ENCODE measurements at places on chromosomes 1 and 21.

DNA sequence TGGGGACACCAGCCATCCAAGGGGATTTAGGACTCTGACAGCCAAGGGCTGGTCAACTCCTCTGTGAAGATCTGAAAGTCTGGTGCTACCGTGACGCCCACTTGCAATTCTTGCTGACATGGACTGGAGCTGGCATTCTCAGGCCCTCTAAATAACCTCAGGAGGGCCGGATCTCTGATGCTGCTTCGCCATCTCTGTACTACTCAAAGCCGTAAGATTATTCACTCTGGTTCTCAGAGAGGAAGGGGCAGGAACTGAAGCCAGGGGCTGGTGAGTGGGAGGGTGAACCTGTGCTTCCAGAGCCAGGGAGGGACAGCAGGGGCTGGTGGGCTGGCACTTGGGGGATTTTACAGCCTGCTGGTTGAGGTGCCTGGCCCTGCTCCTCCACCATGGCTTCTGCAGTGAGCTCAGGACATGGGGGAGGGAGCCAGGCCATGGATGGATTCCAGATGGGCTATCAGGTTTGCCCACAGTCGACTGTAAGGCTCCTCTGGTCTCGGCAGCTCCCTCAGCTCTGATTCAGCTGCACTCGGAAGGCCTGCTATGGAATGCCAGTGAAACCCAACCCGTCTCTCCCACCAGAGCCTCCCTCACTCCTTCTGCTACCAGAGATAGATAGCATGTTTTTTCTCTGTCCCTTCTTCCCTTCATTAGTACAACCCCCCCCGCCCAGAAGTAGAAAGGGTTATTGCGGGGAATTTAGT is 84.5 kb downstream of the PLXNA2 start:
- no peak for DNase-seq

- no peak for DNase-seq
Observed at GRCh38 chr1:26862781-26863684, at the start of gene SFN. Gene SFN (plus strand): TSS chr1:26863149. CDS start chr1:26863213, 64 bp downstream.

GRCh38 chr1:25654109-25654660 is 37.6 kb downstream of the MAN1C1 start:
- DNase-seq, result no peak

- no peak for DNase-seq
Observed at GRCh38 chr21:36487641-36488307, 7.9 kb upstream of the CLDN14 start.

- DNase-seq, result no peak
Observed at GRCh38 chr1:41072051-41072450, 50.5 kb upstream of the SLFNL1 start.

DNA sequence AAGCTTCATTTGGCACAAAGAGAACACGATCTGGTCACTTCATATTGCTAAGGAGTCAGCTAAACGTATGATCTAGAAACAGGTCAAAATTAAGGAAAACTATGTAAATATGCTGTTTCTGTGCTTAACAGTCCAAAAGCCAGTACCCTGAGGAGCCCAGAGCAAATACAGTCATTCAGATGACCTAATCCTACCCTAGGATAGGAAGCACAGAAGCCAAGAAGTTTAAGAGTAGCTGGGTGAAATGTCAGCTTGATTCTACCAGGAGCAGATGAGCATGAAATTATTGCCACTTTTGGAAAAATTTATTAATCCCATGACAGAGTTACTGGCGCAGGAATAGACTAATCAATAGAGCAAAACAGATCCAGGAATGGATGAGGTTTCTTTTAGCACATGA is 18.3 kb downstream of the SORT1 start:
- no peak for DNase-seq

- DNase-seq, result peak; percentile 20
Observed at GRCh38 chr21:41045534-41046268, 122.3 kb upstream of the BACE2 start.

GRCh38 chr1:99327357-99327756 is 63.1 kb downstream of the PLPPR4 start:
- DNase-seq, result no peak

GRCh38 chr1:92538413-92539061 is 51.8 kb upstream of the GFI1 start:
- no peak for DNase-seq

DNA sequence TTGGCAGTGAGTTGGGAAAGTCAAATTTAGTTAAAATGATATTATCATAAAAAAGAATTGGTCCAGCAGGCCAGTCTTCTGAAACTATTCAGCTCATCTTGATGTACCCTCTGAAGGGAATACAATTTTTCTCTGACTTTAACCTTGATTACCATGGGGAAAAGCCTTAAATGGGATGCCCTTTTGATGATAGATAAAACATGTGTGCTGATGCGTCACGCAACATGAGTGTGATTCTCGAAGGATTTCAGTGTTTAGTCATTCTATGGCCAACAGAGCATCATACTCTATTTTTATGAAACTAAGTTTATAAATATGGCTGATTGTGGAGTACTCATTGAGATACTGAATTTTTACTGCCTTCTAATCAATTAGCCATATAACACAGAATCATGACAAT is 171.5 kb downstream of the ZNF281 start:
- no peak for DNase-seq

- no peak for DNase-seq
Observed at GRCh38 chr1:36160388-36160948, 4.5 kb downstream of the MAP7D1 start.

DNA sequence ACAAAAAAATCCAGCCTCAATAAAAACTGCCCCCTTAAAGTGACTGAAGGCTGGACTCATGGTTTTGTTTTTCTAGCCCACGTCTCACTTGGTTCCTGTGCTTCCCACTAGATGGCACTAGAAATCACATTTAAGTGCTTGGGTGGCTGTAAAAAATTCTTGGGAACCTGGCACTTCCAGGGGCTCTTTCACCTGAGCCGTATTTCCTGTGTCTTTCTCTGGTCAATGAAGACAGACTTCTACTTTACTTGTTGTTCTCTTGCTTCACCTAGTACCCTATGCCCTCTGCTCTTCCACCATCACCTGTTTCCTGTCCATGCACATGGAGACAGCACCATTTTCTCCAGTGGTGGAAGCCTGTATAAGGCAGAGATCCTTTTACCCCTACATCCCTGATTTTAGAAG is 20.0 kb downstream of the METTL13 start:
- DNase-seq, result peak; percentile 66

- DNase-seq, result no peak
Observed at GRCh38 chr1:26239936-26240335, 5.9 kb downstream of the CEP85 start.

DNA sequence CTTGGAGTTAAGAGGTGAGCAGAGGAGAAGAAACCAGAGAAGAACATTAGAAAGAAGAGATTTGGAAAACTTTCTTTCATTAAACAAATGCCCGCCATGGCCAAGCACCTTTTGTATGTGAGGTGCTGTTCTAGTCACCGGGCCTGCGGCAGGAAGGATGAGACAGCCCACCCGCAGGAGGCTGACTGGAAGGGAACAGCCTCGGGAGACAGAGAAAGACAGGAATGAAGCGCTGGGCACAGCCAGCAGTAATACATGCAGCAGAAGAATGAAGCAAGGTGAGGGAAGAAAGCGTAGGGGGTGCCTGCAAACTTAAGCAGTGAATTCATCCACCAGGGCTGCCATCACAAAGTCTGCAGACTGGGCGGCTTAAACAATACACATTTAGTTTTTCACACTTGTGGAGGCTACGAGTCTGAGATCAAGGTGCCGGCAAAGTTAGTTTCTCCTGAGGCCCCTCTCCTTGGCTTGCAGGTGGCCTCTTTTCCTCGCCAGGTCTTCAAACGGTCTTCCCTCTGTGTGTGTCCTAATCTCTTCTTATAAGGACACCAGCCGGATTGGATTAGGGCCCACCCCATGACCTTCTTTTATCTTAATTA is 188.1 kb downstream of the PSMG1 start:
- no peak for DNase-seq

GRCh38 chr1:25519624-25520023 is 23.8 kb upstream of the LDLRAP1 start:
- no peak for DNase-seq

GRCh38 chr1:81802457-81802706 is 1.6 kb downstream of the ADGRL2 start:
- no peak for DNase-seq

- no peak for DNase-seq
Observed at GRCh38 chr1:53686965-53687267, 52.0 kb downstream of the GLIS1 start.

- DNase-seq, result no peak
Observed at GRCh38 chr21:41478319-41479177, 29.4 kb downstream of the TMPRSS2 start.

DNA sequence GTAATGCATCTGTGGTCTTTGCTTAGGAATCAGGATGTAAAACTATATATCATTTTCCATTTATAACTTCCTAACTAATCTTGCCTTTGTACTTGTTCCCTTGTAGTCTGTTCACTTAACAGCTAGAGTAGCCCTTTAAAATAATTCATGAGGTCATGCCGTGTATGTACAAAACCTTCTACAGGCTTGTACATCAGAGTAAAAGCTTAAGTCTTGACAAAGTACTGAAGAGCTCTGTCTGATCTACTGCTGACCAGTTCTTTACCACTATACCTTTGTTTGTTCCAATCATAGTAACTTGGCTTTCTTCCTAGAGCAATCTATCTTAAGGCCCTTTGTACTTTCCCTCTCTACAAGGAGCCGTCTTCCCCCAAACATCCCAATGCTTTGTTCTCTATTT is 90.7 kb upstream of the KIAA1614 start:
- DNase-seq, result no peak

DNA sequence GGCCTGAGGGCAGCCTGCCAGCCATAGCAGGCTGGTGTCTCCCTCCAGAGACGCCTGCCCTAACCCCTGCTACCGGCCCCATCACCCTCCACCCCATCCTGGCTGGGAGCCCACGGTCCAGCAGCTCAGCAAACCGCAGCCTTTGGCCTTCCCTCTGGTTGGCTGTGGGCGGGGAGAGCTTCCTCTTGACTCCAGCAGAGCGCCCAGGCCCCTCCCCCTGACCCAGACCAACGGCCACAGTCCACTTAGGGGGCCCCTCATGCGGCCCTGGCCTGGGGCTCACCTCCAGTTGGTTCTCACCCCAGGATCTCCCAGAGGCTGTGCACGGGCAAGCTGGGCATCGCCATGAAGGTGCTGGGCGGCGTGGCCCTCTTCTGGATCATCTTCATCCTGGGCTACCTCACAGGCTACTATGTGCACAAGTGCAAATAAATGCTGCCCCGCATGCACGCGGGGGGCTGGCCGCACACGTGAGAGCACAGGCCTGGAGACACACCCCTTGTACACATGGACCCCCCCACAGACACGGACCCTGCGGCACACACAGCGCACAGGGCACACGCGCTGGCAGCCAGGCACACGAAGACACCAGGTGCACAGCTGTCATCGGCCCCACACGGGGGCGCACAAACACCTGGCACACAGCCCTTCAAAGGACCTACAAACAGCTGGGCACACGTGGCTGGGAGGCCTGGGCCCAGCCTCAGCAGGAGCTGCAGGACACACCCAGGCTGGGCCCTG is 3.1 kb downstream of the SMIM1 start:
- peak; percentile 63 for DNase-seq

DNA sequence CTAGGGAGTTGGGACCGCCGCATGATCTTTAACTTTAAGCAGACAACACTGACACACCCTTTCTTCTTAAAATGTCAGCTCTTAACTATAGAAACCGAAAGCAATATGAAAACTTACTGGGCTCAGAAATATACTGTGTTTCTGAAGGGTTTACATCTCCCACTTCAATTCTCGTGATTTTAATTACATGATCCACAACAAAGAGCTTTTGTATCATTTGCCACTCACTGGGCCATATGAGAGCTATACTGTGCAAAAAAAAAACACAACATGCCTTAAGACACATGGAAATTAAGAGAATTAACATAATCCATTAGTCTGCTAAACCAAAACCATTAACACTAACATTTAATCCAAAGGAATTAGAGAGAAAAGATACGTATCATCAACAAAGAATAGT is 35.0 kb upstream of the RAP1GAP start:
- DNase-seq, result no peak

GRCh38 chr21:43306391-43306790 is 120.5 kb downstream of the SIK1 start:
- DNase-seq, result no peak

DNA sequence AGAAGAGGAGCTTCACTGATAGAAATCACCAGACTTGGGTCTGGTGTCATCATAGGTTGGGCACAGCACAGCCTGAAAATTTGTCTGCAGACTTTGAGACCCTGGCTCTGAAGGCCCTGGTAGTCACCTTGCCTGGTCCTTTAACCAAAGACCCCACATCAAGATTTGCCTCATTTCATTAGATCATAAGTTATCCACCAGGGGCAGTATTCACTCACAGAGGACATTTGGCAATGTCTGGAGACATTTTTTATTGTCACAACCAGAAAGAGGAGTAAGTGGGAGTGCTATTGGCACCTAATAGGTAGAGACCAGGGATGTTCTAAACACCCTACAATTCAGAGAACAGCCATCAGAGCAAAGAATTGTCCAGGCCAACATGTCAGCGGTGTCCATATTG is 22.1 kb upstream of the PAX7 start:
- no peak for DNase-seq

DNA sequence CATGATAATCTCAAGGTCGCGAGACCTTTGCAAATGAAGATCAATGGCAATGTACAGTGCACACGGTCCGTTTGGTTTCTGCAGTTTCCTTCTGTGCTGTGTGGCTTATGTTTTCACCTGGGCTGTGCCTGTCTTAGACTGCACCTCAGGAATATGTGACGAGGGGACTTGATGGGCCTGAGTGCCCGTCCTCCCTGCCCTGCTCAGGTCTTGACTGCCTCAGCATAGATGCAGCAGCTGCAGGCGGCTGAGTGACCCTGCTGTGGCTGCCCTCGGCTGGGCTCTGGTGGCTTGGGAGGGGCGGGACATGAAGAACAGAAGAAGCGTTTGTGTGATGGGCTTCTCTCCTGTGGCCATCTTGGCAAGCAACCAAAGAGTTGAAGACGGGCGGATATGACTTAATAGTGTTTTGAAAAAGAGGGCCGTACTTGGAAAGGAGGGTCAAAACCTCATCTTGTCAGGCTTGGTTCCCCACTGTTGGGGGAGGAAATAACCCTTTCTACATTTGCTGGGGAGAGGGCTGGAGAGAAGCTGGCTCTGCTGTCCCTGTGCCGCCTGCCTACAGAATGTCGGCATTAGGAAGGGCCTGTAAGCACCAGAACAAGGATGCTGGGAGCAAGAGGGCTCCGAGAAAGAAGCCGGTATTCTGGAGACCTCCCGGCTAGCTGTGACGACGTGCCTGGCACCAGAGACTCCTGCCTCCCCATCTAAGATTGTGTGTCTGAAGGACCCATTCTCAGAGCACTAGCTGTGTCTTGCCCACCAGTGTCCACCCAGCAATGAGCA is 7.1 kb downstream of the MYBPHL start:
- DNase-seq, result no peak

- no peak for DNase-seq
Observed at GRCh38 chr1:34858901-34859445, 576 bp downstream of the SMIM12 start.
